ENCODE measurements at places on chromosomes 2 and 18.

- DNase-seq: no peak
These were observed 350.4 kb downstream of the NR4A2 start for GRCh38 chr2:155982135-155982534.

DNA sequence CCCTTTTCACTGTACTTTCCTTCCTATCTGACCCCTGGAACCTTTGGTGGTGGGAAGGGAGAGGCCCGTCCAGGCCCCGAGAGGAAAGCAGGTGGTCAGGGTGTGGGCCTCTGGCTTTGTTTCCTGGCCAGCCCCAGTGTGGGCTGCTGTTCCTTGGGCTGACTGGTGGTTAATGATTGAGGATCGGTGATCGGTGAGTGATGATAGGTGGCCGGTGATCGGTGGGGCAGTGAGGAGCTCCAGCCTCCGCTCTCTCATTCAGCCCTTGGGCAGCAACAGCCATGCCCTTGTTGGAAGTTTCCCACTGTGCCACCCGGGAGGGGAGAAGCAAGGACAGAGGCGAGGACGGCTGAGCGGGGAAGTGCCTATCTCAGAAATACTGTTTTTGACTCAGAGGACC, 7.3 kb downstream of the ACKR3 start:
- no peak for DNase-seq

GRCh38 chr2:178250429-178250828, 56.1 kb downstream of the OSBPL6 start:
- DNase-seq: no peak

DNA sequence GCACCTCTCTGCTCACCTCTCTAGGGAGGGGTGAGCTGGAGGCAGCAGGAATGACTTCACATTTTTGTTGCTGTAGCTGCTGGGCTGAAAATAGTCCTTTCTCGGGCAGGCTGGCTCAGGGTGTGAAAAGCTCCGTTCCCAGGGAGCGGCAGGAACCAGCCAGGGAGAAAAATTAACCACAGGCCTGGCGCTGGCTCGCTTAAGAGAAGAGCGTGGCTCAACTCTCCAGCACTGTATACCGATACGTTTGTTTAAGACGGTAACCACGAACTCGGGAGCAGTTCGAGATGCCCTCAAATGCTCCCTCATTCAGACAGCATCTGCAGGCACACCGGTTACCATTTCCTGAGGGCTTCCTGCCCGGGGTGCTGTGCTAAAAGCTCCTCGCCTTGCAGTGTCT, 129.6 kb downstream of the CELF4 start:
- DNase-seq: no peak

DNA sequence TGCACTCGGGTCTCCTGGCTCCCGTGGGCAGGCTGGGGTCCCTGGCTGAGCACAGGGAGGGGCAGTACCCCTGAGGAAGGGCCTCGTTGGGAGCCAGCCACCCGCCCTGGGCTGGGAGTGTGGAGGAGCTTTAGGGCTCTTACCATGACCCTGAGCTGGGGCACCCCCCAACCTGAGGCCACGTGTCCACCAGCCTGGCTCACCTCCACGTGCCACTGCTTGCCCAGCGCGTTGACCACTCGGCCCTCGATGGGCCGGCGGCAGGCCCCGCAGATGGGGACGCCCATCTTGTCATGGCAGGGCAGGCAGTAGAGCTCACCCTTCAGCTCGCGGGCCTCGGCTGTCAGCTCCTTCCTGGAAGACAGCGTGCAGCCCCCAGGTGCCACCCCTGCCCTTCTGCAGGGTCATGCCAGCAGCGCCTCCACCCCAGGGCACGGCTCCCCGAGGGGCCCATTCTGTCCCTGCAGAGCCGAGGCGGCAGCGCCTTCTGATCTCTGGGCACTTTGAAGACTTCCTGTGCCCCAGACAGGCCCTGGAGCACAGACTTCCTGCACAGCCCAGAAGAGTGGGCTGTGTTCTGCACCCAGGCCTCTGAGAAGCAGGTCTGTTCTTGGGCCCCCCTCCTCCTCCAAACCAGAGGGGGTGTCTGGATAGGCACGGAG, 4.0 kb upstream of the GPR17 start:
- DNase-seq: peak; percentile 42

GRCh38 chr18:45793264-45793965, 32.1 kb upstream of the SIGLEC15 start:
- DNase-seq: no peak

DNA sequence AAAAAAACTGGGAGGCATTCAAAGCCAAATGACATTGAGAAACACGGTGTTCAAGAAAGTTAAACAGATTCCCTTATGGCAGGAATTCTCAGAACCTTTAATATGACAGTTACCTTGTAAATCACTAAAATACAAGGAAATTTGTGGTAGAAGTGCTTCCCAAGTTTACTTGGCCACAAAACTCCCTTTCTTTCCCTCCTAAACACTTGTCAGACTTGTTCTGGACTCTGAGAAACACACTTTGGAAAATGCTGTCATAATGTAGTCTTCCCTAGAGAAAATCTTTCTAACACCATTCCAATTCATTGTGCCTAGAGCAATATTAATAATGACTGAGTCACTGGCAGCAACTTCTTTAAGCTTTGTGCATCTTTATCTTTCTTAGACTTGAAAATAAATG, 140.4 kb downstream of the ANKRD44 start:
- no peak for DNase-seq

GRCh38 chr18:37302519-37302918, 263.1 kb downstream of the CELF4 start:
- no peak for DNase-seq

GRCh38 chr2:24203029-24203786, 28.4 kb downstream of the FAM228A start:
- DNase-seq: no peak

DNA sequence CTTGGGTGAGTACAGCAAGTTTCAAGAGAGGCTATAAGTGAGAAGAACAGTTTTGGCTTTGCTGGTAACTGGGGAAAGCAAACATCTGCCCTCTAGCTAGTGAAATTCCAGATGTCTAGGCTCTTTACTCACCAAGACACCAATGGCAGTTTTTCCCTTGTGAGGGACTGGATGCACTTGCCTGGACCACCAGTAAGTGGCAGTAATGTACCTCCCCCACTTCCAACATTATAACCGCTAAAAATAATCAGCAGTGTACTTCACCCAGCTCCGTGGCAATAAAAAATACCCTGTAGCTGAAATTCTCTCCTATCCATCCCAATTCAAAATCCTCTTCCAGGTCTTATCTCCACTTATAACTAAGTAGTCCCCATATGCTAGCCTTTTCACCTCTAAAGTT, 383.9 kb downstream of the ARHGAP15 start:
- no peak for DNase-seq

GRCh38 chr2:240569998-240570530, 1.8 kb downstream of the RNPEPL1 start:
- DNase-seq: no peak

DNA sequence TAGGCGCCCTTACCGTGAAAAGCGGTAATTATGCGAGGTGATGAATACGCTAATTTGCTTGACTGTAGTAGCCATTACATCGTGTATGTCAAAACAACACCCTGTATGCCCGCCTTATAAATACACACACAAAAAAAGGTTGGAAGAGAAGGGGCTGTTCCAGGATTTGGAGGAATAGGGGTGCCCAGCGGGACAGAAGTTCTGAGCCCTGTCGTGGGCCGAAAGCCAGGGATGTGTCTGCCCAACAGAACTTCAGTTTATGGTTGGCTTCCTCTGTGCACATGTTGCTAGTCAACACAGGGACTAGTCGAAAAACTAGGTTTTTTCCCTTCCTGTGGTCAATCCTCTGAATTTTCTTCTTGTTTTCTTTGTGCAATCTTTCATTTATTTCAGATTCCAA, 182.5 kb downstream of the ACKR3 start:
- DNase-seq: no peak

GRCh38 chr2:120930864-120931263, 195.2 kb downstream of the GLI2 start:
- DNase-seq: no peak

GRCh38 chr2:189076120-189076519, 101.9 kb downstream of the COL3A1 start:
- no peak for DNase-seq

DNA sequence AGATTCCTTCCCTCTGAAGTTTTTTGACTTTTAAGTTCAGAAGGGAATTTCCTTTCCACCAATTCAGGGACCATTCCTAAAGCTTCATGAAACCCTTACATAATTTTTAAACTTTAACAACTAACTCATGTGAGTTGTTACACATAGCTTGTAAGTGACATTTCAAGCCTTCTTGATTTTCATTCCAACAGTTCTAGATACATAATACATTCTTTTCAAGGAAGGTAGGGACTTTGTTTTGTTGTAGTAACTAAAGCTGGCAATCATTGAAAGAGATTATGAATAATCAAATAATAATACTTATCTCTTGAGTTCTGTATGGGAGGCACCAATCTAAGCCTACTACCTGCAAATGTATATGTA, 45.4 kb downstream of the SETBP1 start:
- DNase-seq: no peak

- peak; percentile 68 for DNase-seq
These were observed 37.6 kb upstream of the MCM6 start for GRCh38 chr2:135913727-135914365.

GRCh38 chr2:29576231-29576630, 345.2 kb downstream of the ALK start:
- DNase-seq: no peak

DNA sequence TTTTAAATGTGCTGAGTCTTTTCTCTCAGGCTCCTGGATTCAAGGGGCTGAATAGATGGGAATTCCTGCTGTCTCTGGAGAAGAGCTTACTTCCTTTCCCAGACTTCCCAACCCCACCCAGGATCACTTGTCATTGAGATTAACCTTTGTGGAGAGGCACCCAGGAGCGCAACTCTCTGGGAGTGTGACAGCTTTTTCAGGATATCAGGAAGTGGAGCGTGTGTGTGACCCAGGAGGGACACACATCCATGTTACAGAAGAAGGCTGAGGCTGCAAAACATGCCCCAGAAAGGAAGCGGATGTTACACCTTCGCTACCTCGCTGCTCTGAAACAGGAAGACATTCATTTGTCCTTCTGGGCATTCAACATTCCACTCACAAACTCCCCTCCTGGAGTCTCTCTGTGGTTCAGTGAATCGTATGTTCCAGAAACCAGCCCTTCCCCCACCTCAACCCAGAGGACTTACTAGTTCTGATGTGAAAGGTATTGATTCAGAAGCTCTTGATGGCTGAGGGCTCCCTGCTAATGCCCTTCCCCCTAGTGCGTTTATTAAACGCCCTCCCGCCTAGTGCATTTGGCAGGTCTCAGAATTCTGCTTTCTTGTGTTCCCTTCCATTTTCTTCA, 523.9 kb downstream of the TNS1 start:
- no peak for DNase-seq

DNA sequence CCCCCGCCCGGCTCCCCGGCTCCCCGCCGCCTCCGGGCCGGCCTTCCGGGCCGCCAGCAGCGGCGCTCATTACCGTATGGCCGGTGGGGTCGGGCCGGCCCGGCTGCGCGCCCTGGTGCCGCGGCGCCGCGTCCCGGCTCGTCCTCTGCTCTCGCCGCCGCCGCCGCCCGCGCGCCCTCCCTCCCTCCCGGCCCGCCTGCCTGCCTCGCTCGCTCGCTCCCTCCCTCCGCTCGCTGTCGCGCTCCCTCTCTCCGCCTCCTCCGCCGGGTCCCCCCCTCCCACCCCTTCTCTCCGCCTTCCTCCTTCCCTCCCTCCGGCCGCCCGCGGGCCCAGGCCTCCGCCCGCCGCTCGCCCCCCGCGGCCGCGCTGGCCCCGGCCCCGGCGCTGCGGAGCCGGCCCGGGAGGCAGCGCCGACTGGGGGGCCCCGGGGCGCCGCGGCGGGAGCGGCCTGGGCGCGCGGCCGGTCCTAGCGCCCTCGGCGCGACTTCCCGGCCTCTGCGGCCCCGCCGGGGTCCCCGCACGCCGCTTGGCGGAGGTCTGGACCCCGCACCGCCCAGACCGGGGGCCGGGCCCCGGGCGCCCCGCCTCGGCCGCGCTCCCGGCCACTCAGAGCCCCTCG, at the start of gene DNMT3A:
Gene DNMT3A, minus strand, starts transcription at position 173 of the 619 bp plus-strand sequence. CDS start 27,941 bp downstream, outside the sequence.
- peak; percentile 70 for DNase-seq
